Hematopoietic multipotent progenitor cell treated with erythropoietin and hydrocortisone succinate and interleukin-3 and kit ligand, for 4 days (in vitro differentiated cells): ENCODE measurements at places on chromosomes 11 and 22.

GRCh38 chr11:131692151-131692550 is 321.7 kb downstream of the NTM start:
- DNase-seq, result no peak

- no peak for DNase-seq
These were observed 31.3 kb downstream of the RSF1 start for GRCh38 chr11:77789061-77789730.

DNA sequence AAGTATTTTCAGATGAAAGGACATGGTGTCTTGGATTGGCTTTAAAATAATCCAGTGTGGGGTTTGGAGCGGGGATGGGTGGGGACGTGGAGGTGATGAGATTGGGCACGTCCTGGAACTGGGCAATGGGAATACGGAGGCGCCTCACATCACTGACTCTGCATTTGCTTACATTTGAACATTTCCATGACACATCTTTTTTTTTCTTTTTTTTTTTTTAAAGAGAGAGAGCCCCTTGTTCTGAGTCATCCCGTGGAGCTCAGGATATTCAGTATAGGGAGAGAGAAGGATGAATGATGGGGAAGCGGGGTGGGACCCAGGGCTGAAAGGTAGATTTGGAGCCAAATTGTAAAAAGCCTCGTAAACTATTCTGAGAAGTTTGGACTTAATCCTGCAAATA is 142.7 kb downstream of the FBXO7 start:
- no peak for DNase-seq

- DNase-seq, result no peak
These were observed 81.8 kb upstream of the TENM4 start for GRCh38 chr11:79522626-79523025.

DNA sequence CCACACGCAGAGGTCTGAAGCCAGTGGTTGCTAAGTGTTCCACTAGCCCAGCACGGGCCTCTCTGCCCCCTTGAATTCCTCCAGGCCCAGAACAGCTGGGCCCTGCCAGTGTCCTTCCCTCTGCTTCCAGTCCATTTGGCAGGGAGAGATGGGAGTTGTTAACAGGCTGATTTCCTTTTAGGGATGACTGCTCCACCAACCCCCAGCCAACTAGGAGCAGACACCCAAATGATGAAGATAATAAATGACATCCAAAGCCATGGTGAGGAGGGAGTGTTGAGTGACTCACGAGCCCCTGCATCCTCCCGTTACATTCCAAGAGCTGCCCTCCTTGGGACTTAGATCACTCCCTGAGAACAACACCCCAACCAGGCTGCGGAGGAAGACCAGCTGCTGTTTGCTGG is 20.6 kb downstream of the PARVA start:
- no peak for DNase-seq

DNA sequence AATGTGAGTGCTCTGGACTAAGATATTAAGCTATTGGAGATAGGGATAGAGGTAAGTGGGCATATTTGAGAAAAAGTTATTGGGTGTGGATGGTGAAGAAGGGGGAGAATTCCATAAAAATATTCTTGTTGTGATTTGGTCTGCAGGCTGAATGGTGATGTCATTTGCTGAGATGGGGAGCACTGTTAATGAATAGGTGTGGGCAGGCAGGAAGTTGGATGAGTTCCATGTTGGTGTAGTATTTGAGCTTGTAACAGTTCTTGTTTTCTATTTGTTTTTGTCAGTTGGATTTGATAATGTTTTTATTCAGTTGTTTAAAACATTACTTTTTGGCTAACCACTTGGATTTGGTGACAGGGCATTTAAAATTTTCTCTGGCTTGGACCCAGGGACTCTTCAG is 168.8 kb downstream of the C11orf87 start:
- DNase-seq, result no peak

GRCh38 chr11:87421422-87421821 is 383.7 kb downstream of the TMEM135 start:
- peak; percentile 86 for DNase-seq

DNA sequence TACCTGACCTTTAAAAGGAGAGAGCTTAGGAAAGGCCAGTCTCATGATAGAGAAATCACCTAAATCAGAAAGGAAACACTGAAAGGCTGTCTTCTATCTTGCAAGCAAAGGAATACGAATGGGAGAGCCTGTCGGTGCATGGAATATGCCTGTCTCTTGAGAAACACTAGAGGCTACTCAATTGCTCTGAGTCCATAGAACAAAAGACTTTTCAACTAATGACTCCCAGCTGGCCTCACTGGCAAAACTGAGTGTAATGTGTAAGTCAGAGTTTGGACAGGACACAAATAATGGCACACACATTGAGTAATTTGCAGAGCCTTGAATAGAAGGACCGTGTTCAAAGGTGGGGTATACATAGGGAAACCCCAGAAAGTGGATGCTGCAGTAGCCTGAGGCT is 171.0 kb upstream of the ARHGAP20 start:
- DNase-seq, result no peak

DNA sequence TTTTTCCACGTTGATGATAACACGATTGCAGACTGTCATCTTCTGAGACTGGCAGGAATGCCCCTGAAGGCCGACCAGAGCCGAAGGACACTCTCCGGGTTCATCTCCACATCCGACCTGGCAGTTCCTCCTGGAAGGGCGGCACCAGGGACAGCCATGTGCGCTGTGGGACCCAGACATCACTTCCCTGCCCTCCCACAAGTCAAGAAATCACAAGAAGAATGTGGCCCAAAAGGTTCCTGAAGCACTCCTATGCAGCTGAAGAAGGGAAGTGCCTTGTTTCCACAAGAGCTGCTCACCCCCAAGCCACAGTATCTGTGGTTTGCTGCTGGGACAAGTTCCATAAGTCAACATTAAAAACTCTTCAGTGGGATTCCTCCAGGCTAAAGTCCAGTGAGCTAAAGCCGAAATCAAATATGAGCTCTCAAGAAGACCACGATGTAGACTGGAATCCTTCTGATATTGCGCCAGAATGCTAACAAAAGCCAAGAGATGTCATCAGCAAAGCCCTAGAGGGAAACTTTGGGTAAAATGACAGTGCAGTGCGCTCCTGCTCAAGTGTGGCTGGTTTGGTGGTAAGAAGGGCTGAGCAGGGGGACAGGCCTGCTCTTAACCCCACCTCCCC is 21.2 kb downstream of the PACSIN2 start:
- DNase-seq, result peak; percentile 58

- no peak for DNase-seq
These were observed 75.4 kb downstream of the GAB4 start for GRCh38 chr22:16932577-16932976.

DNA sequence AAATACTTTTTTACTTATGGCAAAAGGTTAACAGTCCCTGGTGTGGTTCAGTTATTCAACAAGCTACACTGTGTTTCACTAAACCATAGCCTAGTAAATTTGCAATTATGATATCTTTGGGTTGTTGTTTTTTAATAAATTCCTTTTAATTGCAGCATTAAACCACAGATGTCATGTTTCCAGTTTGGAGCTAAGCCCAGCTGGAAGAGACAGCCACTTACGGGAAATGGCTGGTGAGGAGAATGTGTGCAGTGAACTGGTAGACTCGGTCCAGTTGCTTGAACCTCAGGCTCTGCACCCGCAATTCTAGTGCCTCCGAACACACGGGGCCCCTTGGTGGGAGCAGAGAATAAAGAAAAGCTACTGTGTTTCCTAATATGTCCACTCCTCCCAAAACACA is 70.8 kb downstream of the WNT11 start:
- DNase-seq, result no peak

GRCh38 chr11:6646576-6646917 is 9.1 kb downstream of the DCHS1 start:
- DNase-seq, result no peak

DNA sequence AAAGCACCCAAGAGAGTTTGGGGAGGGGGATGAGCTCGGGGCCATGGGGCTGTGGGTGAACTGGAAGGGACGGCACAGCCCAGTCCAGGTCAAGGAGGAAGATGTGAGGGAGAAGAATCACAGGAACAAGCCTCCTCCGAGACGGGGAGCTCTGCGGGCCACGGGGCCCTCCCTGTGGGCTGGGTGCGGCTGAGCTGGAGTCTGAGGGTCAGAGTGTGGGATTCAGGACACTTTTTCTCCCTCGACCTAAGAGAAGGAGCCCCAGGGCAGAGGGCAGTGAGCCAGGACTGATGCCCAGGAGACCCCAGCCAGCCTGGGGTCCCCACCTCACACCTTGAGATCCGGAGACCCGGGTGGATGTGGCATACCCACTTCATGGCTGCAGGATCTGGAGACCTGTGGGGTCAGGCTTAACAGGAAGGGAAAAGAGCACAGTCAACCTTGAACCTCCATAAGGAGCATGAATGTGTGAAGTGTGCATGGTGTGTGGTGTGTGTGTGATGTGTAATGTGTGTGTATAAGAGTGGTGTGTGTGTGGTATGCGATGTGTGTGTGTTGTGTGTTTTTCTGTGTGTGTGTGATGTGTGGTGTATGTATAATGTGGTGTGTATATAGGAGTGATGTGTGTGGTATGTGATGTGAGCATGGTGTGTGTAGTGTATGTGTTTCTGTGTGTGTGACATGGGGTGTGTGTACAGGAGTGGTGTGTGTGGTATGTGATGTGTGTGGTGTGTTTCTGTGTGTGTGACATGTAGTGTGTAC is 504.6 kb downstream of the BRD1 start:
- no peak for DNase-seq

- DNase-seq, result no peak
These were observed 97.0 kb upstream of the PRR5 start for GRCh38 chr22:44604991-44605390.

- DNase-seq, result peak; percentile 13
These were observed 131.4 kb upstream of the C11orf58 start for GRCh38 chr11:16606784-16607674.

DNA sequence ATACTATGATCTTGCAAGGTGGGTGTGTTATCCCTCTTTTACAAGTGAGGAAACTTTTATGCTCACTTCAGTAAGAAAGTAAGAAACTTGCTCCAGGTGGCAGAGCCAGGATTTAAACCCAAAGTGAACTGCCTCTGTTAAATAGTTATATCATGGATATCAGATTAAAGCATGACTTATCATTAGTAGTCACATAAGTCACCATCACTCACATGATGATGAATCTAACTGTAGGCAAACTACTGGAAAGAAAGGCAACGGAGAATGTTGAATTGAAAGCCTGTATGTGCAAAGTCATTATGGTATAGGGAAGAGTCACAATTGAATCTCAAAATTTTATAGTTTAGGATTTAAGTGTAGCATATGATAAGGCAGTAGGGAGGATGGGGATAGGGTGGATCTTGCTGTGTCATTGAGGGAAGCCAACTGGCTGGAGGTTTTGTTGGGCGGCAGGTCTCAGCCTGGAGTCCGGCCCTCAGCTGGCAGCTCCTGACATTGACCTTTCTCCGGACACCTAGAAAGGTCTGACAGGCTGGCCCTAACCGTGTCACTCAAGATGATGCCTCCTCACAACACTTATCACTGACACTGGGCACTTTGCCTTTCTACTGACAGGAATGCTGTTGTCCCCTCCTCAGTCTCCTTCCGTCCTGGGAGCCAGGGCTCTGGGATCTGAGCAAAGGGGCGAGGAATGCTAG is 98.3 kb downstream of the EMSY start:
- DNase-seq, result no peak

- no peak for DNase-seq
These were observed 2.0 kb downstream of the ZNHIT2 start for GRCh38 chr11:65115361-65116082.

GRCh38 chr11:121590772-121591404 is 138.1 kb upstream of the SORL1-AS1 start:
- DNase-seq, result no peak

DNA sequence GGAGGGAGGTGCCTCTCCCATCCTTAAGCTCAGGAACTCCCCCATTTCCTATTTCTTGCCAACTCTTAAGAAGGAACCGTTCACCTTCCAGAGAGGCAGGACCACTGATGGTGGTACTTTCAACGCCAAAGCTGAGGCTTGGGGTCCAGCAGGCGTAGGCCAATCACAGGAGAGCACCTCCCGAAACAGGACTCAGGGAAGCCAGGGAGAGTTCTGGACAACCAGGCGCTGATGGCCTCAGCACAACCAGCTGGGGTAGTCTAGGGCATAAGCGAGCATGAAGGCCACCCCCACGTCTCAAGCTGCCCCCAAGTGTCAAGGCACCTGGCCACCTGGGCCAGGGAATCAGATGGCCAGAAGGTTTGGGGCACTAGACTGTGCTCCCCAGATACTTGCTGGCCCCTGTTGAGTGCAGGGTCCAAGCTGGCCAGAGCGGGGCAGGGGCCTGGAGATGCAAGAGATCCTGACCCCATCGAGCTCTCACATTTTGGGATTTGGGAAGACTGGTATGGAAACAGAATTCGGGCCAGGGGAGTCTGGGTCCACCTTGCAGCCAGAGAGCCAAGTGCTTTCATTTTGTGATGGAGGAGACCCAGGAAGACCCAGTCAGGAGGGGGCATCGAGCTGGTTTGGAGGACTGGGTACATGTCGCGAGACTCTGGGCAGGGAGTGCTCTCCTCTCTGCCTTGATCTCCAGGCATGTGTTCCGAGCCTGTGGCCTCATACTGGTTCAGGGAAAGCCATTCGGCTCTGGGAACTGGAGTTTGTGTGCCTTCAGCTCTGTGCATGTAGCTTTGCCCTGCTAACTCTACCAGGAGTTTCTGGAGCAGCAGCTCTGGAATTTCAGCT is 926 bp downstream of the CD6 start:
- DNase-seq, result no peak

DNA sequence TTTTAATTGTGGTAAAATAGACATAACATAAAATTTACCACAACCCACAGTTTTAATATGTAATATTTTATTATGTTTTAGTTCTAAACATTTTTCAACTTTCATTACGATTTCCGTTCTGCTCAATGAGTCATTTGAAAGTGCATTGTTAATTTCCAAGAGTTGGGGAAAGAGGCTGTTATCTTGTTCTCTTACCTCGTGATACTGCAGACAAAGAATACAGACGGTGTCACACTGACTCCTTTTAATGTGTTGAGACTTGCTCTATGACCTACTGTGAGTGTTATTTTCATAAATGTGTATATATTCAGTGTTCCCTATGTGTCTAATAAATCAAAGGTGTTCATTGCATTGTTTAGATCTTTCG is 10.8 kb upstream of the RAC2 start:
- peak; percentile 62 for DNase-seq

DNA sequence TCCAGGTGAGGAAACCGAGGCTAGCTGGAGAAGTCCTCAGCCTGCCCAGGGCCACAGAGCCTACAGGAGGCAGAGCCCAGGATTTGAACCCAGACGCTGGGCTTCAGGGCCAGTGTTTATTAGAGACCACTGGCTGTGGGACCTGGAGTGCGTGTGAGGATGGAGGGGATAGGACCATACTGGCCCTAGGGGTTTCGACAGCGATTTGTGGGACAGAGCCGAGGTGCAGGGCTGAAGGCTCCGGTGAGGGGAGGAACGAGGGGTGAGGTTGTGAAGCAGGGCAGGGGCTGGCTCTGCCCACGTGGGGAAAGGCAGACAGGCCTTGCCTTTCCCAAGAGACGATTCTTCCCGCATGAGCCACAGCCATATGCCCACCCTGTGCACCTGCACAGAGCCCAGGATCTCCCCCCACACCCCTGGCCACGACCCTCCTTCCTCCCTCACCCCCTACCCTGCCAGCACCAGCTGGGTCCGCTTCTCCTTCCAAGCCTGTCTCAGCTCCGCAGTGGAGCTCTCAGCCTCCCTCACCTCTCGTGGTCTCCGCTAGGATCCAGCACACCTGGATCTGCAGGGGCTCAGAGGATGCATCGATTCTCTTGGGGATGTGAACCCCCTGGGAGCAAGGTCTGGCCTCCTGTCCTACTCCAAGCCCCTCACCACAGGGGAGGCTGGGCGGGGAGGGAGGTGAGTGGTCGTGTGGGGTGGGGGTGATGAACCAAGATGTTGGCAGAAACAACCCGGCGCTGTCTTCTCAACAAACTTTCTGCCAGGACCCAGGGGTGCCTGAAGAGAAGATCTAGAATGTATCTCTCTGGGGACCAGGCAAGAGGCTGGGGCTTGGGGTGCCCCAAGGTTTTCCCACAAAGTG is 58.4 kb downstream of the RTL6 start:
- DNase-seq, result no peak
